ENCODE measurements at places on chromosomes 5 and 9.

DNA sequence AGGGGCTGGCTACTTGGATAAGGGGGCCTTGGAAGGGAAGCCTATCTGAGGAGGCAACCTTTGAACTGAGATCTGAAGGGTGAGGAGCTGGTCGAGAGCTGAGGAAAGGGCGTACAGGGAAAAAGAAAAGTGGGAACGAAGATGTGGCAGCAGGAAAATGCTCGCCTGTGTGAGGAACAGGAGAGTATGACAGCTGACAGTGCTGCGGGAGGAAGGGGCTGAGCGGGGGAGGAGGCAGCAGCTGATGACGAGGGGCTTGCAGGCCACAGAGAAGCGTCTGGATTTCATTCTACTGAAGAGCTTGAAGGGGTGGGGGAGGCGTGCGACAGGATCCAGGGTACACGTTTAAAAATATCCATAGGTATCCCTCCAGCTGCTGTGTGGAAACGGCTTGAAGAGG, 28.9 kb downstream of the SH3PXD2B start:
- DNase-seq: no peak

DNA sequence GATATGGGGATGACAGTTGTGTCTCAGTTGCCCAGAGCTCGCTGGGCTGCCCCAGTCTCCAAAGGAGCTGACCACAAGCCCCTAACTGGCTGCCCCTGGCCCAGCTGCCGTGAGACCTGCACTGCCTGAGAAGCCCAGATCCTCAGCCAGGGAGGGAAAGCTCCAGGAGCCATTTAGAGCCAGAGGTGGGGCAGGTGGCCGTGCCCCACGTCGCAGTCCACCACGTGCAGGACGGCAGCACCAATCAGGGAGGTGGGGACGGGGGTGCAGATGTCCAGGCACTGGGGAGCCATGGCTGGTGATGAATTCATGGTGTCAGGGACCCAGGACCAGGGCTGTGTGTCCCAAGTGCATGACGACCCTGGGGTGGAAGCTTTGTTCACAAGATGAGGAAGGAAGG, 13.4 kb downstream of the PRRX2 start:
- no peak for DNase-seq

GRCh38 chr9:85431339-85432102, 310.2 kb downstream of the AGTPBP1 start:
- DNase-seq: no peak

DNA sequence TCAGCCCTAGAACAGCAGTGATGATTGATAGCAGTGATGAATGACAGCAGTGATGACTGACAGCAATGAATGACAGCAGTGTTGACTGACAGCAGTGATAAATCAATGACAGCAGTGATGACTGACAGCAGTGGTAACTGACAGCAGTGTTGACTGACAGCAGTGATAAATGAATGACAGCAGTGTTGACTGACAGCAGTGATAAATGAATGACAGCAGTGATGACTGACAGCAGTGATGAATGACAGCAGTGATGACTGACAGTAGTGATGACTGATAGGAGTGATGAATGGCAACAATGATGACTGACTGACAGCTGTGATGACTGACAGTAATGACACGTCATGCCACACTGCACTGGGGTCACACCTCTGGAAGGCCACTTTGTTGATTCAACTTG, 106.8 kb downstream of the ENTREP1 start:
- DNase-seq: no peak

DNA sequence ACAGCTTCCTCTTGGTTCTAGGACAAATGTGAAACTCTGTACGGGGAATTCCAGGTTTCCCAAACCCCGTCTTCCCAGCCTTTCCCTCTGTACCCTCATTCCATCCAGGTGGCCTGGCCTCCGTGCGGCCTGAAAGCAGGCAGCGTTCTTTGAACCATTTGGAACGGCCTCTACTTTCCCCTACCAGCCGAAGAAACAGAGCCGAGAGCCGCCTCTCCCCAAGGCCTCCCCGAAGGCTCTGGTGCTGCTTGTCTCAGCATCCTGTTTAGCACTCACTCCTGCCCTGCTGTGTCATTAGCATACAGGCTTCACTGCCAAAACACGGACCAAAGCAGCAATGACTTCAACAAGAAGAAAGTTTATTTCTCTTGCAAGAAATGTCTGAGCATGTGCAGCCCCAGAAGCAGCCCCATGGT, 137.7 kb downstream of the HSD17B3 start:
- DNase-seq: no peak

DNA sequence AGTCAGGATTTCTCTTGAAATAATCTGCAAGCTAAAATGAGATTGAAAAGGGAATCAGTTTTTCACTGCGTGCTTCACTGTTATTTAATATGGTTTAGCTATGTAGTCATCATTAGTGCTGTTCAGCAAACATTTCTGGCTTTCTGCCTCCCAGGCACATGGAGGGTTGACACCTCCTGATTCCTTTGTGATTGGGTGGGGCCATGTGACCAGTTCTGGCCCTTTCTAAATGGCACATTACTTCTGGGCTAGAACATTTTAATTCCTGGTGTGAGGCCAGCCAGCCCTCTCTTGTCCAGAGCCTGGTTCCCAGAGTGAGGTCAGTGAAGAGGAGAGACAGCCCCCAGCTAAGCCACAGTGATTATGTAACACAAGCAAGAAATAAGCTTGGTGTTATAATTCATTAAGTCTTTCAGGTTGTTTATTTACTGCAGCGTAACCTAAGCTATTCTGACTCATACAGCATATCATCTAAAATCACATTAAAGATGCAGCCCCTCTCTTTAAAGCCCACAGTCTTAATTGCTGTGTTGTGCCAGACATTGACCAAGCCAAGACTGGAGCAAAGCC, 17.4 kb upstream of the ARSI start:
- no peak for DNase-seq

DNA sequence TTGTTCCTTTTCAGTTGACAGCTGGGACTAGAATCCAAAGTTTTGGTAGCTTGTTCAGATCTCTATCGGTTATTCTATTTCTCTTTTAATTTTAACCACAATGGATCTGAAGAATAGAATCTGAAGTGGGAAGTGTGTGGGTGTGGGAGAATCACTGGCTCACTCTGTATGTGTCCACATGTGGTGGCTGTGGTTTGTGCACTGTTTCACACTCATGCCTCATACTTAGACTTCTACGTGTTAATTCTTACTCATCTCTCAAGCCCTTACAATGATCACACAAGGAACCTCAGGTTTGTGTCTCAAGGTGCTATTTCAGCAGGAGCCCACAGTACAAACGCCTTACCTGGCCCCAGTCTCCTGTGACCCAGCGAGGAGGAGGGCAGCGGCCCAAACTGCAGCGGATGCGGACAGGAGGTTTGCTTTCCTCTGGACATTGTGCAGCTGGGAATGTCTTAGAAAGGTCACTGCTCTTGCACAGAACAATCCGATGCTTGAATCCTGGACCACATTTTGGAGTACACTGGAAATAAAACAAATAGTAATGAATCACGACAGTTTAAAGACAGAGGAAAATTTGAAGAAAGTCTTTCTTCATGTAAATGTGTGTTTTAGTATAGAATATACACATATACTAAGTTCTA, 309.1 kb downstream of the ADAMTS6 start:
- DNase-seq: no peak

DNA sequence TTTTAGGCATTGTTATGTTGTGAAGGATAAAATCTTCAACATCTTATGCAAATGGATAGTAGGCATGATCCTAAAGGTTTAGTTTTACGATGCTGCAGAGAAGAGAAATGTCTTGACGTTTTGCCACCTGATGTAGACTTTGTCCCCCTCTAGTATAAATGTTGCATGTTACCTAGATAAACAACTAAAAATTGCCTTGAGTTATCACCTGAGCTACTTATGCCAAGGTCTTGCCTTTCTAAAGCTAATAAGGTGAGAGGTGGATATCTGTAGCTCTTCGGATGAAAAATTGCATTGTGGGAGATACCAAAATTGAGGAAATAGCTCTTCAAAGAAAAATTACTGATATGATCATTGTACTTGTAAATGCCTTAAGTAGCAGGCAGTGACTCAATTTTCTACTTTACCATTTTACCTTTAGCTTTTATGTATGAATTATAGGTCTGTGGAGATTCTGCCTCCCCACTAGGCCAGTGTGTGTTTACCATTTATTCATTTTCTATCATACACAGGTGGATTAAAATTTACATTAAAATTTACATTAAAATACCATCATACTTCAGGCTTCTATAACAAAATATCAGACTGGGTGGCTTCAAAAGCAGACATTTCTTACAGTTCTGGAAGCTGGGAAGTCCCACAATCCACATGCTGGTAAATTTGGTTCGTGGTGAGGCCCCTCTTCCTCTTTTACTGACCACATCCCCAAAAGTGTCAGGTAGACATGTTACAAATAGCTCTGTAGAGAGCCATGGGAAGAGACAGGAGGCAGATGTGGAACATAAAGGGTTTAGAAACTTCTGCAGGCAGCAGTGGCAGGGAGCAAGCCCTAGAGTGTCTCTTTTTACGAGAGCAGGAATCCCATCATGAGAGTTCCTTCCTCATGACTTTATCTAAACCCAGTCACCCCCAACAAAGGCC, 100.7 kb upstream of the ERBIN start:
- peak; percentile 48 for DNase-seq

DNA sequence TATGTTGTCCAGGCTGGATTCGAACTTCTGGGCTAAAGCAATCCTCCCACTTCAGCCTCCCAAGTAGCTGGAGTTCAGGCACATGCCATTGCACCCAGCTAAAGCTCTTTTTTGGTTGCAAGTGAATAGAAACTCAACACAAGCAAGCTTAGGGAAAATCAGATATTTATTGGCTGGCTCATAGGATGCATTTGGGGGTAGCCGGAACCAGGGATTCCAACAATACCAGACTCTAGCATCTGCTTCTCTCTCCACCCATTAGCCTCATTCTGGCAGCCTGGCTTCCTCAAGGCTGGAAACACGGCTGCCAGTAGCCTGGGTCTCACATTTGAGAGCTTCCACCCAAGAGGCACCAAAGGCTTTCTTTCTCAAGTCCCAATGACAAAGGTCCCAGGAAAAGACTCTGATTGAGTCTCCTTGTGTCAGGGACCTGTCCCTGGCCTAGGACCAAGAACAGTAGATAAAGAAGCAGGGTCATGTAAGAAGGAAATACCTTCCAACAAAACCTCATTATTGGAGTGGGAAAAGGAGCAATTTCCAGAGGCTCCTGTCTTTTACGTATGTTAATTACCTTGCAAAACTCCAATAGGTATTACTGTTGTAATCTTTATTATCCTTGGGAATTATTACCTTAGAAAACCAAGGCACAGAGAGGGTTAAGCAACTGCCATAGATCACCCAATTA, 23.0 kb upstream of the B4GALT1 start:
- DNase-seq: no peak

DNA sequence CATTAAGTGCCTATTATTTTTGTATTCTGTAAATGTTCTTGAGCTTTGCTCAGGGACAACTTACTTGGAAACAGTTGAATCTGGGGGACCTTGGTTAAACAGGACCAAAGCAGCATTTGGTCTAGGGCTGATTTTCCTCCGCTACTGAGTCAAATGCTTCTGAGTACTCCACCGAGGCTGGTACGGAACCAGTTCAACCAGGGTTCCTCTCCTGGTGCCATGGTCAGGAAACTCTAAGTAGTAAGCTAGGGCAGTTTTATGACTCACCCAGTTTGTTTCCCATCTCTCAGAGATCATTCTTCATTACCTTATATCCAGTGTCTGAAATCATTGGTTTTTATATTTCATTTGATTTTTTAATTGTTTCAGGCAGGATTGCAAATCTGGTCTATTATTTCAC, 111.9 kb upstream of the TNFAIP8 start:
- no peak for DNase-seq

DNA sequence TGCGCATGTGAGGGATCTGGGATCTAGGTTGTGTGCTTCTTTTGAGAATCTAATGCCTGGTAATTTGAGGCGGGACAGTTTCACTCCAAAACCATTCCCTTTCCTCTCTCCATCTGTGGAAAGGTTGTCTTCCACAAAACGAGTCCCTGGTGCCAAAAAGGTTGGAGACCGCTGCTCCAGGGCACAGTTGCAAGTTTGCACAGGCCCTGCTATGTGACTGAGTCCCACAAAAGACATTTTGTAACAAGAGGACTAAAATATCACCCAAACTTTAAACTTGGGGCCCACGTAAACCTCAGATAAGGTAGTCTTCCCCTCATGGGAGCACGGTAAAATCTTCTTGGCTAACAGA, 5.8 kb upstream of the ZNF367 start:
- DNase-seq: no peak

GRCh38 chr9:120358877-120359276, 221.1 kb downstream of the CDK5RAP2 start:
- DNase-seq: no peak

DNA sequence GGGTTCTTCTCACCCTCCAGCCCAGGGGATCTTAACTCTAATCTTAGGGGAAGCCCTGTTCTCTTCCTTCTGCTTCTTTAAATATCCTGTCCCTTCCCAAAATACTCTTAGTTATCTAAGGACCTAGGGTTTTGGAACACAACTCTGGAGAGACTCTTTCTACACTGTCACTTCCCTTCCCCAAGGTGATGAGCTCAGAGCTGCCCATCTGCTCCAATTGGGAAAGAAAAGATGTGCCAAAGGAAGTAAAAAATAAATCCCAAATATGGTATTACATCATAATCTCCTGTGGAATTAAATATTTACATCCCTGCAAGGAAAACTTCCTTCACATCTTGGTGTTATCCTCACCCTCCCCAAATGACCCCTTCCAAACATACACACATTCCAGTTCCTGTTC, 291.2 kb downstream of the EPB41L4A start:
- no peak for DNase-seq

DNA sequence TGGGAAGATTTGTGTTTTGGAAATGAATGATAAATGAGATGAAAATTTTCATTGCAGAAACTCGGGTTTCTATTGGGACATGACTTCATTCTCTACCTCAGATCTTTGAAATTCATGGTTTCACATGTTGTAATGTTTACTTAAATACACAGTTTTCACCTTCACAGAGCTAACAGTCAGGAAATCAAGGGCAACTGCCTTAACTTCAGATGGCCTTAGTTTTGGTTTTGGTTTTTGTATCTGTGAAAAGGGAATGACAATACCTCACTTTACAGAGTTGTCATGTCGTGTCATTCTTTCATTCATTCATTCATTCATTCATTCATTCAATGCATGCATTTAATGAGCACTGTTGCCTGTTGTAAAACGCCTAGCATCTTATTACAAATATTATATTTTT, 41.9 kb downstream of the NIM1K start:
- no peak for DNase-seq

- no peak for DNase-seq
Observed at GRCh38 chr9:3863111-3863528, 337.3 kb upstream of the RFX3 start.

DNA sequence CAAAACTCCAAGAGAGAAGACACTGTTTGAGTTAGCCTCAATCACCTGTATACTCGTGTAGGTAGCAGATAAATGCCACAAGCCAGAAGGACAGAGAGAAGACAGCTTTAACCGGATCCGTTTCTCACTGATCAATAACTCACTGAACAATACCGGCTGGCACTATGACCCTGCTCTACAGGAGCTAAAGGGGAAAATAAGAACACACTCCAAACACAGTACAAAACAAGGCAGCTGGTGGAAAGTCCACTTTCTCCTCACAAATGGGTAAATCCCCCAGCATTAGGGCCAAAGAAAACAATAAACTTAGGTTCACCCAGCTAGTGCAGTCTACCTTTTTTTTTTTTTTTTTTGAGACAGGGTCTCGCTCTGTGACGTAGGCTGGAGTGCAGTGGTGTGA, 169.4 kb downstream of the CRB2 start:
- no peak for DNase-seq

Data from activated CD8-positive, alpha-beta T cell treated with anti-CD3 and anti-CD28 coated beads, Interleukin-2, amount 10 ng/mL, durations not matched to agents 7 days and 5 days (primary cell).